Smooth muscle cell of bladder (primary cell): ENCODE measurements at places on chromosomes 7 and 10. TPM values are rescaled to one million over a fixed set of nuclear protein-coding genes. Genes with fewer than 3 reads are reported as not detected.

Gene FFAR4
- total RNA-seq: not detected in 2 replicates

Gene TEX47
- not detected in 2 replicates for total RNA-seq

Gene GNG11
- total RNA-seq: 40.3 and 44.1 TPM in 2 replicates

Gene CYP3A4
- total RNA-seq: not detected in 2 replicates

Gene WASHC2C
- total RNA-seq: 40.5 and 54.4 TPM in 2 replicates

Gene LGI1
- total RNA-seq: 0.14 TPM in 1 of 2 replicates, not detected in the other

Gene PKD2L1
- total RNA-seq: not detected in 2 replicates

Gene SUN3
- total RNA-seq: not detected in 2 replicates
